HuH-7 (cell line): ENCODE measurements at places on chromosomes 12 and 14.
A peak's percentile ranks its signal among the peaks of the same experiment; 100 is the strongest.

DNA sequence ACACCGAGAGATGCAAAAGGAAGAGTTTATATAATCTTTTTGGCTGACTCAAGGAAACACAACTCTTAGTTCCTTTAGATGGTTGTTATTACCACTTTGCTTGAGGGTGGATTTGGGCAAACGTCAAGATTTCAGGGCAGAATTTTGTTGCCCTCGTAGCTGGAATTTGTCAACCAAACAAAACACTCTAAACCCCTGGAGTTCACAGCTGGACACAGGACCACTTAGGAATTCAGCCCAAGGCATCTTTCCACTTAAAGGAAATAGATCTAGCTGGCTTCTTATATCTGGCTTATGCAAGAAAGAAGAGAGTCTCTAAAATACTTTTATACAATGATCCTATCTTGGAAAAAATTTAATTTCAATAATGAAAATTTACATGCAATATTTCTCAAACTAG is 237.8 kb upstream of the LRIG3 start:
- no peak for DNase-seq

DNA sequence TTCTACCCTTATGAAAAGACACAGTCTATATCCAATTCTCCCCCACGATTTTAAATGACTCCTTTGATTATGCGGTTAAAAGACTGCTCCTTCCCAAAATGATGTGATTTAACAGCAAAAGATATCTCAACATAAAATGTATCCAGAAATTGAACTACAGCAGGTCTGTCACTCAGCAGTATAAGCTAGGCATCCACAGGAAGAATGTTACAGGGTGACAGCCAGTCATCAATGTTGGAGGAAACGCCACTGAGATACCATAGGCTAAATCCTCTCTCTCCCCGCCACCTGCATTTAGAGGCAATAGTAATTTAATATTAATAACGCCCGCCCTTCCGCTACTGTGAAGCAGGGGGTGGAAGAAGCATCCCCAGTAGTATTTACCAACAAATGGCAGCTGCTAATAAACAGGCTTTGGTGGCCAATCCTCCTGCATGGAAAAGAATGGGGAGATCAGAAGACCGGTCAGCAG is 613 bp downstream of the RECQL start:
- peak; percentile 3 for DNase-seq

DNA sequence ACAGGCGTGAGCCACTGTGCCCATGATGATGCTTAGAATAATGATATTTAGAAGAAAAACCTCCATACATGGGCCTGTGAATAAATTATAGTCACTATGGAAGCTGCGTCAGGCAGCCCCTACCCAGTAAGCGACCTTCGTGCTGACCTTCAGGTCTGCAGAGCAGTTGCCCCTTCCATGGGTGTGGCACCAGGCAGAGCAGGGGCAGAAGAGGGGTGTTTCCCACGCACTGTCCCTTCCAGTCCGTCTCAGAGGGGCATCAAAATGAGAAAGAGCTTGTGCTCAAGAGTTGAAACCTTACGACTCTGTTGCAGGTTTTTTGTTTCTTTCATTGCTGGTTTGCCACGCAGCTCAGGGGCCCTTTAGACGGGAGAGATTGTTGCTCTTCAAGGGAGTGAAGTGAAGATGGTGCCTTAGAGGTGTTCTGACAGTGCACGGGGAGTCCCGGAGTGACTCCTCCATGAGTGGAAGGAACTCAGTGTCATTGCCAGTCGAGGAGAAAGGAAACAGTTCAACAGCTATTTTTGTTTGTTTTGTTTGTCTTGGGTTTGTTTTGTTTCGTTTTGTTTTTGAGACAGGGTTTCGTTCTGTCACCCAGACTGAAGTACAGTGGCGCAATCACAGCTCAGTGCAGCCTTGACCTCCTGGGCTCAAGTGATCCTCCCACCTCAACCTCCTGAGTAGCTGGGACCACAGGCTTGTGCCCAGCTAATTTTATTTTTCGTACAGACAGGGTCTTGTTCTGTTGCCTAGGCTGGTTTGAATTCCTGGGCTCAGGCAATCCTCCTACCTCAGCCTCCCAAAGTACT is 13.9 kb downstream of the CKB start:
- DNase-seq, result no peak

GRCh38 chr14:60710494-60710893 is 13.7 kb downstream of the SIX4 start:
- no peak for DNase-seq

- DNase-seq, result no peak
Observed at GRCh38 chr12:58639318-58639934, 280.9 kb downstream of the LRIG3 start.
